ENCODE measurements at places on chromosomes 7 and 10.

DNA sequence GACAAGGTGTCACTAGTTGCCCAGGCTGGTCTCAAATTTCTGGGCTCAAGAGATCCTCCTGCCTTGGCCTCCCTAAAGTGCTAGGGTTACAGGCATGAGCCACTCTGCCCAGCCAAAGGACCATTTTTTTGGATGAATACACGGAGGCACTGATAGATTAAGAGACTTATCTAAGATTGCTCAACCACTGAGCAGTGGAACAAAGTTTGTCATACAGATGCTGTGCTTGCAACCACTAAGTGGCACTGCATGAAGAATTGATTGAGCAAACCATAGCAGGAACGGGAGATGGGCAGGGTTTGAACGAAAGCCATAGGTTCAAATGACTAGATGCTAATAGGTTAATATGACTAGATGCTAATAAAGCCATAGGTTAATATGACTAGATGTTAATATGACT is 61.1 kb downstream of the EBLN1 start:
- DNase-seq = no peak

- no peak for DNase-seq
Observed at GRCh38 chr10:76229341-76229740, 797.9 kb downstream of the LRMDA start.

GRCh38 chr10:124384591-124385190 is 34.0 kb downstream of the OAT start:
- no peak for DNase-seq

GRCh38 chr7:3158341-3158760 is 114.7 kb upstream of the CARD11 start:
- no peak for DNase-seq
